ENCODE measurements at places on chromosomes 5 and 9.

DNA sequence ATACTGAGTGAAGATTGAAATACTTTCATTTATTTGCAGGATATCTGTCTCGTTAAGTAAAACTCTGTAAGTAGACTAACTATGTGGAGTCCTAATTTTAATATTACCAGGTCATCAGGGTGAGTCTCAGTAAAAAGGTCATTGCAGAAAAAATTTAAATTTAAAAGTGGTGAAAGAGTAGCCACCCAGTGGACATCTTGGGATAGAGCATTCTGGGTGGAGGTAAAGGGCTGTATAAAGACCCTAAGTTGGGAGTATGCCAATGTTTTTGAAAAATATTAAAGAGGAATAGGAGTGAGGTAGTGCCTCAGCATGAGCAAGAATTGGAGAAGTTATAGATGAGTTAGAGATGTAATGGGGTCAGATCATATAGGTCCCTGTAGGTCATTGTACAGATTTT, 145.5 kb downstream of the HMHB1 start:
- DNase-seq, result no peak

- no peak for DNase-seq
Measured at GRCh38 chr9:89793551-89793950, 188.7 kb downstream of the GADD45G start.

DNA sequence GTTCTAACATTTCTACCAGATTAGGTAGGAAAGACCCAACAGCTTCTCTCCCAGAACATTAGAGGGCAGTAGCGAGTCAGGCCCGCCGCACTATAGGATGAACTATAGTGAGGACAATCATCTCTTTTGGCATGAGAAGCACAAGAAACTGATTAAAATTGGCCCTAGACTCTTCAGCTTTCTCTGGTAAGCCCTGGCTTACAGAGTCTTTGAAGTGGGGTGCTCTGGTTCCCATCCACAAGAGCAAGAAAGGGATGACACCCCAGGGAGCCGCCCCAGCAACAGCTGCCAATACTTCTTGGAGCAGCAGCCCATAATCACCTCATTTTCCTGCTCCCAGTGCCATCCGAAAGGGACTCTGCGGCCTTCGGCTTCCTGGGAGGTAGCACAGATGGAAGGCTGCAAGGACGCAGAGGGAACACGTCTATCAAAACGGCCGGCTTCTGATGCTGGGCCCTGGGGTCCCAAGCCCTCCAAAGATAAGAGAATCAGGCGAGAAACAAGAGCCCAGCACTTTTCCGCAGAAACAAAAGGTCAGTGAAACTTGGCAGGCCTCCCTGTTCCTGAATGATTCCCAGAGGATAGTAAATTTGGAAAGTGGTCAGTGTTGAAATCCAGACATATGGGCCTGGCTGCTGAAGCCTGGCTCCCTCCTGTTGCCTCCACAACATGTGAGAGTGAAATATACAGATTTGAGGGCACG, 69.3 kb downstream of the HSD17B3 start:
- peak; percentile 12 for DNase-seq

GRCh38 chr5:24714746-24715145, 70.0 kb upstream of the CDH10 start:
- DNase-seq, result no peak

DNA sequence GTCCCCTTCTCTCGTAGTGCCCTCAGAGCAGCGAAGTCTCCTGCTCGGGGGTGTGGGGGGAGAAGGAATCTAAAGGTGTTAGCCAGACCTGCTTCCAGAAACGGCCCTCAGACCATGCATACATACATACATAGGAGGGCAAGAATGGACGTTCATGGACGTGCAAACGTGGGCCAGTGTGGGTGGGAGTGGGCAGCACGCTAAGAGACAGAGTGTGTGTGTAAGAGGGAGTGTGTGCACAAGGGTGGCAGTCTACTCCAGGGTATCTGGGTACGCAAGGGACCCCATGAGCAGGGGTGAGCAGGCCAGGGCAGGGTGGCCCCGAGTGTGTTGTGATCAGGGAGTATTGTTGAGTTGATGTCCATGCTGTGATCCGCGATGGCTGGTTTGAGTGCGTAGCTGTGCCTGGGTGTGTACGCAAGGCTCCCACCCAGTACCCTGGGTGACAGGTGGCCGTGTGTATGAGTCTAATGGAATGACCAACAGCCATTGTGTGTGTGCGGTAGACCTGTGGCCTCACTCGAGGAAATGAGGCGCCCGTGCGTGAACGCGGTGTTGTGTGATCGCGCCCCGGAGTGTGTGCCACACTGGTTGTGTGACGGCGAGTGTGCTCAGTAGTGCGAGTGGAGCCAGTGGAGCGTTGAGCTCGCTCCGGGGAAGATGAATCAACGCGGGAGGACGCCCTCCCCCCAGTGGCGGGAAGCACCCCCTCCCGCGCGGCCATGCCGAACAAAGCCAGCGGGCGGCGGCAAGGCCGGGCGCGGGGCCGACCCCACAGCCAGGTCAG, 826 bp downstream of the GPRIN1 start:
- no peak for DNase-seq

DNA sequence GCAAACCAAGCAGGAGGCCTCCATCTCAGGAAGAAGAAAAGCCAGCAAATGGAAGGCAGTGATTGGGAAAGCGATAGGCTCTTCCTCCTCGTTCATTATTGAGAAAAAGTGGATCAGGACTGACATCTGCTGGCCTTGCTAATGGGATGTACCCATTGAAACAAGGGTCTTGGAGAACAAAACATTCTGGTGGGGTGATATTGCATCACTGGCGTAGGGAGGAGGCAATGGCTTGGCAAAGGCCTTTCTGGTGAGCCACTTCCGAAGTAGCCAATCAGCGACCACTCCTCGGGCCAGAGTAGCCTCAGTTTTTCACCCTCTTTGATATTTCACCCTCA, 86.7 kb upstream of the NFIB start:
- DNase-seq, result no peak

DNA sequence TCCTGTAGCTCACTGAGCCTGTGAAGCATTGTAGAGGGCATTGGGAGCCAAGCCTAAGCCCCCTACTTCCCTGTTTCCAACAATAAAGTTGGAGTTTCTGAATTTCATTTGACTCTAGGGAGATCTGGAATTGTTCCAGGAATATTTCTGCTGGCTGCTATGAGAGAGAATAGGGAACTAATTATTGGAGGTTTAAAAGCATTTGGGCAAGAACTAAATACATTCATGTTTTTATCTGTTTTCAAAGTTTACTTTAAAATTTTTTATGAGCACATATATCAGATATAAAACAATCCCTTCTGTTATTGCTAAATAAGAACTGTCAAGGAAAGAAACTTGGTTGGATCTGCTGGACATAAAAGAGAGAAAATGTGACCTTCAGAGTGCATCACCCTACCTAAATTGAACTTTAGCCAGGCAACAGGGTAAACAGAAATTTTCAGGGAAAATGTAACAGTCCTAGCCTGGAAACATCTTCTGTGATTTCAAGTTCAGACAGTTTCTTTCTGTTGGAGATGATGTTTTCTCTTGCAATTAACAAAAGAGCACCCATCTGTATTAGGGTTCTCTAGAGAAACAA, 19.3 kb upstream of the LECT2 start:
- no peak for DNase-seq

All from NCI-H226 (cell line).